ENCODE measurements at places on chromosomes 11 and 22.

DNA sequence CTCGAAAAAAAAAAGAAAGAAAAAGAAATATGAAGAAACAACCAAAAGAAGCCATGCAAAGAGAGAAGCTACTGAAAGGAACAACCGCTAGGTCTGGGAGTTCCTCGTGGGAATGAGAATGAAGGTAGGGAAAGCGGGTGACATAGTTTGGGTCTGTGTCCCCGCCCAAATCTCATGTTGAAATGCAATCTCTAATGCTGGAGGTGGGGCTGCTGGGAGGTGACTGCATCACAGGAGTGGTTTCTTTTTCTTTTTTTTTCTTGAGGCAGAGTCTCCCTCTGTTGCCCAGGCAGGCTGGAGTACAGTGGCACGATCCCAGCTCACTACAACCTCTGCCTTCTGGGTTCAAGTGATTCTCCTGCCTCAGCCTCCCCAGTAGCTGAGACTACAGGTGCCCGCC lies 9.7 kb upstream of the TXN2 start:
- DNase-seq: no peak

DNA sequence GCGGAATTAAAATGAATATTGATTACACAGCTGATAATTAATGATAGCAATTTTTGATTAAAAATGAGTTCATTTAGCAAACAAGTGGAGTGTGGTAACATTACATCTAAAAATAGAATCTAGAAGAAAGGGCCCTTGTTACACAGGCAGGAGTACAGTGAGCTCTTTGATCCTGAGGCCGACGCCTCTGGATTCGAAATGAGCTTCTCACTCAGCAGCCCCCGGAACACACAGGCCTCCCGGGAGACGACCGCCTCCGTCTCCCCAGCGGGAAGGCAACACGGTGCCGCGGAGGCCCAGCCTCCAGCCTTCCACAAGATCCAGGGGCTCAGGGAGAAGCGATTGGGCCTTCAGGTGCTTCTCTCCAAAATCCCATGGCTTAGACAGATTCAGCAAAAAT lies 379.1 kb downstream of the BRD1 start:
- no peak for DNase-seq

GRCh38 chr11:78030429-78031325 lies 7.6 kb upstream of the KCTD14 start:
- DNase-seq: peak; percentile 65

GRCh38 chr11:69915501-69916250 lies 96.5 kb upstream of the FGF3 start:
- DNase-seq: peak; percentile 83

- DNase-seq: no peak
These were observed 41.6 kb downstream of the FDX1 start for GRCh38 chr11:110471371-110471770.

GRCh38 chr11:58801974-58802545 lies 42.4 kb downstream of the GLYATL2 start:
- no peak for DNase-seq

DNA sequence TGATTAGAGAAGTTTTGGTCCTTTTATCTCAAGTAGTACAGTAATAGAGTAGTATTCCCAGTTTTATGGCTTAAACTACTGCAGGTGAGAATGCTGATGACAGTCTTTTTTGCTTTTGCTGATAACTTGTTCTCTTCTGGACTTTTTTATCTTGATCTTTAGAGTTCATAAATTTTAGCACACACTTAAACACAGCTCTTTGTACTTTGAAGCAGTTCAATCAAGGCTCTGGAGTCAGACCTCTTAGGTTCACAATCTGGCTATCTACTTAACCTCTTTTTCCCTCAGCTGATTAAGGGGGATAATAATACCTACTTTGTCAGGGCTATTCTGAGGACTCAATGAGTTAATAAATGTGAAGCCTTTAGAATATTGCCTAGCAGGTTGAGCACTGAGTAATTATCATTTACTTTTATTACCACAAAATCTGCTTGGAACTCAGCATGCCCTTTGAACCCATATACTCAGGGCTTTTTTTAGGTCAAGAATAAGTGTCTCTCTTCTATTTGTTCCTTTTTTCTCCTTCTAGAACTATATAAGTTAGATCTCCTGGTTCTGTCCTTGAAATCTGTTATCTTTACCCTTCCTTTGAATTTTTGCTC lies 51.9 kb downstream of the CSTF3 start:
- DNase-seq: no peak

GRCh38 chr22:36942556-36942955 lies 29.1 kb downstream of the CSF2RB start:
- no peak for DNase-seq

DNA sequence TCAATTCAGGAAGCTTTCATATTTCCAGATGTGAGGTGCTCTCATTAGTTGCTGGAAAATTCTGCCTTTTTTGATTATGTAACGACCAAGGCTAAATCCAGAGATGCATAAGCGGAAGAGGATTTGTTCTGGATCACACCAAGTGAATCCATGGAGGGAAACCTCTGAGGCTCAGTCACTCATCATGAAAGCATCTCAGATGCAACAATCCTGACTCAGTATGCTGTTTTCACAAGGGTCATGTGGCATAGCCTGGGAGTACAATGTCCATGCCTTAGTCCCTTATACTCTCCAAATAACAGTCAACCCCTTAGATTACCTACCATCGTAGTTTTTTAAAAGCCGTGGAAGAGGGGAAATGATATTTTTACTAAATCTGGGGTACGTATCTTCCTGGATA lies 445.6 kb downstream of the NTM start:
- no peak for DNase-seq

- DNase-seq: no peak
These were observed 255.5 kb upstream of the SESN3 start for GRCh38 chr11:95486466-95486865.

DNA sequence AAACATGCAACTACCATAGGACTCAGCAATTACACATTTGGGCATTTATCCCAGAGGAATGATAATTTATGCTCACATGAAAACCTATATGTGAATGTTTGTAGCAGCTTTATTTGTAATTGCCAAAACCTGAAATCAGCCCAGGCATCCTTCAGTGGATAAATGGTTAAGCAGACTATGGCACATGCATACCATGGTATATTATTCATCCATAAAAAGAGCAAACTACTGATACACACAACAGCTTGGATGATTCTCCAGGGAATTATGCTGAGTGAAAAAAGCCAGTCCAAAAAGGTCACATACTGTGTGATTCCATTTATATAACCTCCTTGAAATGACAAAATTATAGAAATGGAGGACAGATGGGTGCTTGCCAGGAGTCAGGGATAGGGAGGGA lies 86.7 kb downstream of the ALX4 start:
- no peak for DNase-seq

GRCh38 chr22:43886231-43886630 lies 5.6 kb downstream of the PNPLA5 start:
- DNase-seq: no peak

DNA sequence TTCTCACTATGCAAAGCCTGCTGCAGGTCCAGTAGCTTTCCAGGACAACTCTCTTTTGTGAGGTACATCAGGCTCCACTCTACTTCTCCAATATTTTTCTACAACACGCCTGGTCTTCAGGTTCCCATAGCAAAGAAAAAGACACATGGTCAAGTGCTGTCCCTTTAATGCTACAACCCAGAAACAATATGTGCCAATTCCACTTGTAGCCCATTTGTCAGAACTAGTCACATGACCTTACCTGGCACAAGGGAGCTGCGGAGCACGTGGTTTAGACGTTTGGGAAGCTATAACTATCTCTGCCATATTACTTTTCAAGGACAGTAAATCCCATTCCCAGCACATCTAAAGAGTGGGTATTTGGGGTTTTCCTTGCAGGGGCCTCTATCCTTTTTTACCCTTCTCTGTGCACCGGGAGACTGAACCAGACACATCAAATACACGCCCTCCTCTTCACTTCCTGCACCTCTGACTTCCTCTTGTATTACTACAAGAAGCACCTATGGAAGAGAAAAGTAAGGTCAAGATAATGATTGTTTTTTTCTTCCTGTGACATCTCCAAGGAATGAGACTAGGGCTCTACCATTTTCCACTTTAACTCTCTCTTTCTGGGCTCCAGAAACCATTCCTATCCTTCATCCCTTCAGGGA lies 237.6 kb downstream of the ETS1 start:
- no peak for DNase-seq

- DNase-seq: no peak
These were observed 6.5 kb upstream of the MS4A7 start for GRCh38 chr11:60371854-60372253.

GRCh38 chr22:49267996-49268395 lies 559.7 kb downstream of the BRD1 start:
- DNase-seq: no peak

GRCh38 chr22:35947794-35948425 lies 80.7 kb downstream of the RBFOX2 start:
- no peak for DNase-seq

DNA sequence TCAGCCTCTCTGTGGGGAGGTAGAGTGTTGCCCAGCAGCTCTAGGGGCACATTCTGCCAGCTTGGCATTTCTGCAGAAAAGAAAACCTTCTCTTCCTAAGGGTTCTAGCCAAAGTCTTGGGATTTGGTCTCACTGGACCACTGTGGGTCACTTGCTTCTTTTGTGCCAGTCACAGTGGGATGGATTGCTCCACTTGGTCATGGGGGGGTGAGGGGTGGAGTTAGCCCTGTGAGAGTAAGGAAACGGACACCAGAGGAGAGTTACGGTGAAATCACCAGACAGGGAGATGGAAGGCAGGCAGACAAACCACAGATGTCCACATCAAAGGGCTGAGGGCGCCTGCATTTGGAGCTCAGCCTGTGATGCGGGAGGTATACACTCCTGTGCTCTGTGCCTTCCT lies 10.8 kb downstream of the SGSM1 start:
- DNase-seq: no peak

- no peak for DNase-seq
These were observed 6.0 kb downstream of the SYT9 start for GRCh38 chr11:7257724-7258123.

- peak; percentile 42 for DNase-seq
These were observed 53.7 kb downstream of the PARVA start for GRCh38 chr11:12430954-12431595.

GRCh38 chr11:26688701-26689100 lies 33.2 kb downstream of the SLC5A12 start:
- no peak for DNase-seq

DNA sequence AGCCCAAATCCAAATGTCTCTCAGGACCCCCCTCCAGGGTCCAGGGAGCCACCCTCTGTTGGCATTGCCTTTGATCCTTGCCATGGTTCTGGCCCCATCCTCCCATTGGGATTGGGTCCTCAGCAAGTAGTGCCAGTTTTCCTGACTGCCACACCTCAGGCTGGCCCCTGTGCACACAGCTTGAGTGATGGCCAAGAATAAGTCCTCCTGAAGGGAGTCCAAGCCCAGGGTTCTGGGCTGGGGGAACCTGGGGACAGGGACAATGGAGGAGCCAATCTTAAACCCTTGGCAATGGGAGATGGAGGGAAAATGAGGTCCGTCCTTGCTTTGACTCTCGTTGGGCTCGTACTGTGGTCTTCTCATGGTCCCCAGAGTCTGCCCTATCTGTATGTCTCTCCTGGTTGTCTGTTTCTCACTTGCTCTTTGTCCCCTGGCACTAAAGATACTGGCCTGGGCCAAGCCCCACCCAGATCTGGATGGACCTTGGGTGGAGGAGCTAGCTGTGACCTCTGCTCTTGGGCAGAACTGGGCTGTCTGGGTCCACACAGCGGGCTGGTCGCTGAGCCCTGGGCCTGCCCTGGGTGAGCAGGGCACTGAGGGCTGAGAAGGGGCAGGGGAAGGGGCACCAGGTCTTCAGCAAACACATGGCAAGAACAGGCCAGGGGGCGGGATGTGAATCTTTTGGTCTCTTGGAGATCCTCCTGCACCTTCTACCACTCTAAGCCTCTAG lies 2.9 kb downstream of the SOX10 start:
- no peak for DNase-seq

Measured in HTR-8/SVneo (cell line).